Hindlimb muscle (tissue), 1 donor: ENCODE measurements at places on chromosomes 5 and 9.

- no peak for DNase-seq
Measured at GRCh38 chr5:174622067-174622466, 102.3 kb upstream of the MSX2 start.

DNA sequence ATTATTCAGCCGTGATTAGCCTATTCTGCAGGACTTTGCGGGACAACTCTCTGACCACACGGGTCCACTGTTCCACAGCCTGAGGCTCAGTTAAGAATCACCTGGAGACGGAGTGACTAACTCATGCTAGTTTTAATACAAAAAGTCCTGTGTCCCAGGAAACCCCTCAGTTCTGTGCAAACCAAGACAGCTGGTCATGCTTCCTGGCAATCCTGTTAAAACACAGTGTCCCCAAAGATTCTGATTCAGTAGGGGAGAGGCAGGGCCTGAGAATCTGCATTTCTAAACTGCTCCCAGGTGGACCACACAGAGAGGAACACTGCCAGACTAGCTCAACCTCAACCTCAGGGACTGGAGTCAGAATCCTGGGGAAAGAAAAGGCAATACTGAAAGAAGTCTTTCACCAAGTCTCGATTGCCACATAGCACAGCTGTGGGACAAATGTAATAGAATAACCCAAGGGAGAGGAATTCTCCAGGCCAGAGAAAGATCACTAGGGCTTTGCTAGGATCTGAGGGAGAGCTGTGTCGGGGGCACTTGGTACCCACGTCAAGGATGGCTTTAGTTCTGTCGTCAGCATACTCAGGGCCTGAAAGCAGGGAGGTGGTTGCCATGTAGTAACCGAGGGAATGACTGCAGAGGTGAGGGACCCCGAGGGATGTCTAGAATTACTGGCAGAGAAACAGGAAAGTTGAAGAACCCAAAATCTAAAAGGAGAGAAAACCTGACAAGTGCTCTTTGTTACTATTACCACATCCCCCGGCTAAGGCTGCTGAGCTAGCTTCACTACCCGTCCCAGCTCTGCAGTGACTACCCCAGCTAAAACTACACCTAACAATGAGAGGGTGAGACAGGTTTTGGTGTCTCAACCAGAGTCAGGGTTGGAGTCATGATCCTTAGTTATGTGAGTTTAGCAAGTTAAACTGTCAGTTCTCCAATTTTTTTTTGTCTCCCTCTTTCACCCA, 8.6 kb downstream of the SUSD1 start:
- no peak for DNase-seq

DNA sequence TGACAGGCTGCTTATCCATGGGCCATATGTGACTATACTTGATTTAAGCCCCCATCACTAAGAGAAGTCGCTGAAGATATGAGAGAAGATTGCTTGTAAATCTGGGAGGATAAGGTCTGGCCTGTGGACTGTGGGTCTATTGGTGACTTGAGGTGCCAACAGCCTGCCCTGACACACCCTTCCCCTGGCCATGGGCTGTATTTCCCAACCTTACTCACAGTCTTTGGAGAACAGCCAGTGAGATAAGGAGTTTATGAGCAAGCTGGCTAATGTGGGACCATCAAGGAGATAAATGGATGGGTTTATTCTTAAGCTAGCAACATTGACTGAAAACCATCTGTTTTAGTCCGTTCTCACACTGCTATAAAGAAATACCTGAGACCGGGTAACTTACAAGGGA, 231.3 kb downstream of the ZSWIM6 start:
- DNase-seq = no peak

DNA sequence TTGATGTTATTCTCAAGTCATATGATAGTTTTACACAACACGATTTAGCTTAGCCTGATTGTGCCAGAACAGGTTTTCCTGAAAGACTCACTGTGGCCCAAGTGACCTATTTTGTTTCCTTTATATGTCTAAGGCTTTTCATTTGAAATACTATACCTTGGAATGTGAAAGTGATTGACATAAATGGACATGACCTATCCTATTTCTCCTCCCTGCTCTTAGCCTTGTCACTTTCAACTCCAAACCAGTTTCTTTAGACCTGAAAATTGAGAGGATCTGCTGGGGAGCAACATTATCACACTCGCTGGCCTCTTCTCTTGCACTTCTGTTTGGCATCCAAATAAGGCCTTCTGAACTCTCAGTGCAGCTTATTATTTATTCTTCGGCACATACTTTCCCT, 496.8 kb downstream of the MAT2B start:
- no peak for DNase-seq

GRCh38 chr9:38318759-38319495, 73.6 kb upstream of the ALDH1B1 start:
- DNase-seq = peak; percentile 46

- DNase-seq = no peak
Measured at GRCh38 chr9:13555516-13555915, 276.0 kb upstream of the MPDZ start.

DNA sequence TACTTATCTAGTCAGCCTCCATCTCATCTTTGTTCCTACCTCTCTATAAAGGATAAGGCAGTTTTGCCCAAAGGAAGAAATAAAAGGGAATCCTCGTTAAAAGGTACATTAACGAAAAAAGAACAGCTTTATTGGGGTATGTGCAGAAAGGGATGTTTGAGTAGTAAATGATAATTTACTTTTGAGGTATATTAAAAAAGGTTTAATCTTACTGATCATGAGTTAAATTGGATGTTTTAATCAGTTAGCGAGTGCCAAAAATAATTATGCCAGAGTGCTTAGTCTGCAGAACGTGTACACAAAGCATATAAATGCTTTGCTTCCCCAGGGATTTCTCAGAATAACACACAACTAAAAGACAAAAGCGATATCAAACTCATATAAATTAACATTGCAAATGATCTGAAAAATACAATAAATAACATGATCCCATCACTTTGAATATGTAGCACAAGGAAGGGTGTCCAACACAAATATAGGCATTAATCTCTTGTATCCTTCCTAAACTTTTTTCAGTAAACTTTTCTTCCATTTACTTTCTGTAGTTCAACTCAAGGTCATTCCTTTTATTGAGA, 865.0 kb downstream of the NR2F1-AS1 start:
- no peak for DNase-seq

- DNase-seq = no peak
Measured at GRCh38 chr5:143139585-143139984, 263.9 kb downstream of the NR3C1 start.
